ENCODE measurements at places on chromosomes 7 and 10.

DNA sequence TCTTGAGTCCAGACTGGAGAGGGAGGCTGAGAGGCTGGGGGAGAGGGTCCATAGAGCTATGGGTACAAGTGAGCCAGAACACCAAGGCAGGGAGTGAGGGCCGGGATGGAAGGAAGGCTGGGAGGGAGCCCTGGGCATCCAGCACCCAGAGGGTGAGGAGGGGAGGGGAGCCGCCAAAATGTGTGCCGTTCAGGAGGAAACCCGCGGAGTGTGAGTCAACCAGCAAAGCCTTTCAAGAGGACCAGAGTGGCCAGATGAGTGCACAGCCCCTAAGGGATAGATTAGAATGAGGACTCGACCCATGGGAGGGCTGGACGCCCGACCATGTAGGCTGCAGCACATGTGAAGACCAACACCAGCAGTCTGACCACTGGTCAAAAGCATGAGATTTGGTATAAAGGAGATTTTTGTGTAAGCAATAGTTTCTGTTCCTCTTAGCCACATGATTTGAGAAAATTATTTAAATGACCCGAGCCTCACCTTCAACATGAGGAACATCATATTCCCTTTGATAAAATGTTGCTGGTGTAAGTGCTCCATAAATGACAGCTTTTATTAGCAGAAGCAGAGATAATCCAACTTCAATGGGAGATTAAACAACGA, 179.7 kb upstream of the GRB10 start:
- DNase-seq, result no peak

DNA sequence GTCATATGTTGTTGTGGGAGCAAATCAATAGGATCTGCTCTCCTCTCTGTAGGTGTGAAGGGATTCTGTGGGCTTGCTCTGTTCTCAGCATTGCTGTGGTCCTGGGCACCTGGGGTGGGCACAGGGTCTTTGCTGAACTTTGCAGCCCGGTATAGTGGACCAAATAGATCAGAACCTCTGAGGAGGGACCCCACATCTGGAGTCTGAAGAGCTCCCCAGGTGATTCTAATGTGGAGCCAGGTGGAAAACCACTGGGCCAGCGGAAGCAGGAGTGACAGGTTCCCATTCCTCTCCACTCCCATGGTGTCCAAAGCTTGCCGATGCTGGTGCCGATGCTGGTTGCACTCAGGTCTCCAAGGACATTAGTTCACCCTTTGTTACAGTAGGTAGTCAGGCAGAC, 257.2 kb downstream of the GLRX3 start:
- no peak for DNase-seq

GRCh38 chr7:1672851-1673486, 2.9 kb downstream of the ELFN1 start:
- DNase-seq, result no peak

- DNase-seq, result no peak
Observed at GRCh38 chr7:47720141-47720906, 138.4 kb upstream of the TNS3 start.

DNA sequence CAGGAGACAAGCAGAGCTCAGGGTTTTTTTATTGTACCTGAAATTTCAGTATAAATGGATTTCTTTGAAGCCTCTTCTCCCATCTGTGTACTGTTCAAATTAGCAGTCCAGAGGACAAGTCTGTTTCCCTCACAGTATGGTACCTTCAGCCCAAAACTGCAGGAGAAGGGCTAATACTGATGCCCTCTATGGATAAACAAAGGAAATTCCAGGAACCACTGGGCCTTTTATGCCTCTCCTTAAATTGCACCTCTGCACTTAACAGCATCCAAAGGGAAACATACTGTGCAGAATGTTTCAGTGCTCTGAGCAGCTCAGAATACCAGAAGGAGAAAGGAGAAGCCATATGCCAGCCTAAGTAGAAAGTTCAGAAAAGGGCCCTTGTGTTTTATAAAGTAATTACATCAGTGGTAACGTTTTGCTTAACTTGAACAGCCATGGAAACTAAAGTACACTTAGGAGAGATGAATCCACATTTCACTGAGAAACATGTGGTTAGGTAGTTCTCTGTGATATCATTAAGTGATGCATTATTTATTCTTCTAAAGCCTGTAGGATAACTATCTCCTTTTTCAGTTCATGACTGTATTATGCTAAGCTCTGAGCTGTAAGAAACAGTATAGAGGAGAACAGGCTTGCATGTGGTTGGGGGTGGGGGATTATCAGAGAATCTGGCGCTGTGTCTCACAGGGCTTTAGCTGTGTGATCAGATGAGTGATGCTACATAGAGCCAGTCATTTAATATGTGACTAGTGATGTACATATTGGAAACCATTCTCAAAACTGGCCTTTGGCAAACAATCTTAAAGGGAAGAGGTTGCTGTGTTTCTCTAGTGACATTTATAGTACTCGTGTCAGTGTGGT, 111.3 kb downstream of the POU6F2 start:
- no peak for DNase-seq

DNA sequence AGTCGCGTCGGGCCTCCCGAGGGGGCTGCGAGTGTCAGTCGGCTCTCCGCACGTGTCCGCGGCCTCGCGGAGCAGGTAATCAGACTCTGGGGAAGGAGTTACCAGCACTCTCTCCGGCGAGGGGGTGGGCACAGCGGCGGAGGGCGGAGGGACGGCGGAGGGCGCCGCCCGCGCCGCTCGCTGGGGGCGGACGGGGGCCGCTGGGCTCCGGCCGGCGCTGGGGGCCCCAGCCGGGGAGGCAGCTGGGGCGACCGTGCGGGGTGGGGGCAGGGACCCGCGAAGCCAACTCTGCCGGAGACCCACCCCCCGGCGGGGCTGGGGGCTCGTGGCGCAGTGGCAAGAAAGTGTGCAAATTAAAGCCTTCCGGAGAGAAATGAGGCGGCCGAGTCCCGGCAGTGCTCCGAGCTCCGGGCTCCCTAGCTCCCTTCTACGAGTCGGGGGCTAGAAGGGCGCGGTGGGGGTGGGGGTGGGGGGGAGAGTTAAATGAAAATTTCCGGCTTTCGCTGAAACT, at the start of gene CDK6:
Gene CDK6 (minus strand): TSS at position 85 of the 511 bp plus-strand sequence. CDS start 3,250 bp downstream, outside the sequence.
- DNase-seq, result no peak

GRCh38 chr10:127976286-127976685, 69.4 kb downstream of the PTPRE start:
- no peak for DNase-seq

DNA sequence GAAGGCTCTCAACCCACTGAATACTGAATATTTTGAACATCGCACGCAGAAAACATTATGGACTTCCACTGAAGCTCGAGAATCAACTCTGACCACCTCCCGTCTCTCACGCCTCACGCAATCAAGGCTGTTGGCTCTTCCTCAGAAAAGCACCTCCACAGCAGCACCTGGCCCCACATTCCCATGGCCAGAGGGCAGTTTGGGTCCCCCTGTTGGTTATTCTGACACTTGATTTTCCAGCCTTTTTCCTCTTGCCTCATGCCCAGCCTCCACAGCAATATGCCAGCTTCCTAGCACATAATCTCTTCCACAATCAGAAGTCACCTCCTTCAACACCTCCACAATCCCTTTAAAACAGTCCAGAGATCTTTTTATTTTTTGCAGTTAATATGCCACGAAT, 55.9 kb downstream of the SVOPL start:
- DNase-seq, result no peak

- no peak for DNase-seq
Observed at GRCh38 chr7:68729371-68729770, 868.9 kb upstream of the AUTS2 start.

DNA sequence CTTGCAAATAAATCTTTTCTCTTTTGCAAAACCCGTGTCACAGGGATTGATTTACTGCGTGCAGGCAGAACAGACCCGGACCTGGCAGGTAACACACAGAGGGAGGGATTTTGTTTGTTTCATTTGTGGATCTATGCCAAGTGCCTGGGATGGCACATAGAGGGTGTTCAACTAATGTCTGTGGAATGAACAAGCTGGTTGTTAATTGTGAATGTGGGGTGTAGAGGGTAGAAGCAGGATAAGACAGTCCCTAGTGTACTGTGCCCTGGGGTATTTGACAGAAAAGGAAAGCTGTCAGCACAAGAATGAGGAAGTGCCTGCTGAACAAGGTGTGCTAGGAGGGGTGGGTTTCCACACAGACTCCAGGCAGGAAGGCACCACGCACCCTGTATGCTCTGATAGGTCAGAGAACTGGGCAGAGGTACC, 331.8 kb downstream of the CALN1 start:
- DNase-seq, result no peak

DNA sequence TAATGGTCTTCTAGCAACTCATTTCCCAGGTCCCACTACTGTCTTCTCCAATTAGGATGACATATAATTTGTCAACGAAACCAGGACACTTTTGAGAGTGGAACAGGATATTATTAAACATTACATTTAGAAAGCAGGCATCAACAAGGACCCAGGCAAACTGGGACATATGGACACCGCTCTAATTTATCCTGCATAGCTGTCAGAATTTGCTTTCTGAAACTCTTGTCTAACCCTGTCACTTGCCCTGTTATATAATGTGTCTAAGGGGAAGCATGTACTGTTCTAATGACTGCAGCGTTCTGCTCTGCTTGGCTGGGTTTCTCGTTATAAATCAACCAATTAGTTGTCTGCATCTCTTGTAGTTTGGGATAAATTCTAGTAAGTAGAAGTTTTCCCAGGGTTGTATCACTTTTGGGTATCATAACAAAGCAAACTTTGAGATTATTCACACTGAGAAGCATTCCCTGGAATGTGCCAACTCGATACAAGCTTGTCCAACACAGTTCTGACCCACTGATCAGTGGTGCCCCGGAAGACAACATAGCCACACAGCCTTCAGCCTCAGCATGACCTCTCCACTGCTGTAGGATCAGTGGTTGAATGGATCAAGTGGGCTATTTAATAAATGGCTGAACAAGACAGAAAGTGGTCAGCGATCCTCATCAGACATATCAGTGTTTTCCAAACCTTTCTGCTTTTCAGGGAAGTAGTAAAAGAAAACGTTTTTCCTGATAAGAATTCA, 228.1 kb downstream of the KIF20B start:
- no peak for DNase-seq

- no peak for DNase-seq
Observed at GRCh38 chr7:66304536-66304935, 99.4 kb downstream of the TPST1 start.

DNA sequence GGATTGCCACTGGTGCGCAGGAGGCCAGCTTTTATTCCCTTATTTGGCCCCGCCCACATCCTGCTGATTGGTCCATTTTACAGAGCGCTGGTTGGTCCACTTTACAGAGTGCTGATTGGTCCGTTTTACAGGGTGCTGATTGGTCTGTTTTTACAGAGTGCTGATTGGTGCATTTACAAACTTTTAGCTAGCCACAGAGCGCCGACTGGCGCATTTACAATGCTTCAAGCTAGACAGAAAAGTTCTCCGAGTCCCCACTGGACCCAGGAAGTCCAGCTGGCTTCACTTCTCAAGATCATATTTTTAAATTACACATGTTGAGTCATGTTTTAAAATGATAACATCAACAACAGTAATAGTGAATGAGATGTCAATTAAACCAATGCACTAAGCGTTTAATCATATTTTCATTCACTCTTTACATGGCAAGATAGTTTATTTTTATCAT, 128.3 kb downstream of the CUBN start:
- DNase-seq, result no peak

- DNase-seq, result no peak
Observed at GRCh38 chr10:22420787-22421517, 75.7 kb downstream of the SPAG6 start.

GRCh38 chr7:123811056-123811455, 33.9 kb upstream of the HYAL4 start:
- no peak for DNase-seq

- DNase-seq, result no peak
Observed at GRCh38 chr10:130339091-130339490, 202.9 kb downstream of the GLRX3 start.

- DNase-seq, result no peak
Observed at GRCh38 chr7:93161181-93161762, 13.1 kb upstream of the SAMD9L start.

- DNase-seq, result no peak
Observed at GRCh38 chr7:50342616-50343114, 38.1 kb downstream of the IKZF1 start.

DNA sequence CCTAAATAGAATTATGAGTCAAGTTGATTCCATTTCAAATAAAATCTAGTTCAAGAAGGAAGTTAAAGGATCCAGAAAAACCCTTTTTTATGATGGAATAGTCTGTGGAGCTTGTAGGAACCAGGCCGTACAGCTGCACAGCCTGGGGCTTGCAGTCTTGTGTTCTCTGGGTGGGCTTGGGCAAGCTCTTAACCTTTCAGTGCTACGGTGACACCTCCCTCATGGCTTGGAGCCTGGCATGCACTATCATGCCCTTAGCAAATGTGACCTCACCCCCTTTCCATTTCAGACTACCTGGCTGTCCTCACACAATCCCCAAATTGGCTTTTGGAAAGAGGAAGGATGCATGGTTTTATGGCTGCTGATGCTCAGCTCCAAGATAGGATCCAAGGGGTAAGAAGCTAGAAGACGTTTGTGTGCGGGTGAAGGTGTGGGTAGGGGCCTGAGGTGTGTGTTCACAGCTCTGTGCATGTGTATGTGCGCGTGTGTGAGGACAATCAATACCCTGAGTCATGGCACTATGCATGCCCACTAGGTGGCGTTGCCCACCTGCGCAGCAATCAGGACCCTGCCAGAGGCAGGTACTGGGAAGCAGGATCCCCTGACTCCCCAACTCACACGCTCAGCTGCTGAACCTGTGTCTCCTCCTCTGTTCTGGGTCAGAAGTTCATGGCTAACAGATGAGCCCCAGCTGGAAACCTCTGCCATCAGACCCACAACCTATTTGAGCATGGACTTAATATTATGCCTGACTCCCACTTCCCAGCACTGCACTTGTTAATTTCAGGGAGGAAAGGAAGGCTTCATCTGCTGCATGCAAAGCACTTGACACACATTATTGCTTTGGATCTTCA, 113.4 kb downstream of the PTPN20 start:
- no peak for DNase-seq

DNA sequence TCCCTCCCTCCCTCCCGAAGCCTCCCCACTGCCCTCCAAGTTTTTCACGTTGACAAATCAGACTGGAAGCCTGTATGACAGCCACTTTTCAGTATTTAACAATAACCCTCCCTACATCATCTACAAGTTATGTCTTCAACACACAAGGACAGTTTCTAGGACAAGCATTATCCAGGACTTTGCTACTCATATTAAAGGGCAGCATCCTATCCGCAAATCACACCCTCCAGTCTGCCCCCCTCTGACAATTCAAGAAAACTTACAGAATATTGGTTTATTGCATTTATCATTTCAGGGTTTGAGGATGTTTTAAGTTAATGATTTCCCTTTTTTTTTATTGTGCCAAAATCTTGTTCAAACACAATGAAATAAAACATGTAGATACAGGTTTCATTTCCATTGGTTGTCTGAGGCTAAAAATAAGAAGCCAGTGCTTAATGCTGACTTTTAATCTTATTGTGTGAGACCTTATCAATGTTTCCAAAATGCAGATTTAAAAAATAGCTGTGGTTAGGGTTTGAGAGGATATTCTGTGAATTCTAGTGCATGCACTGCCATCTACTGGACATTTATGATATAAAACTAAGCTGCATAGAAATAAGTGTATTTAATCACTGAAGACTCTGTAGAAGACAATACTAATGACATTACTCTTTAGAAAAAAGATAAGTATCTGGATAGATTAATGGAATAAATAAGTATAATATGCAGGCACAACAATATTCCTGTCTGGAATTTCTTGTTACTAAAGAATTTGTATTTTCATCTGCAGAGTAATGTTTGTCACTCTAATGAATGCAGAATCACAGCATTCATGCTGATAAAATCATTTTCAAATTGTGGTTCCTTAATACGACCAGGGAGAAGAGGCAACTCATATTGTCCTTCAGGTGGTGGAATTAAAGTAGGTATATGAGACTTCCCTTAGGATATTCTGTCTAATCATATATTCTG, 64.1 kb downstream of the CAV1 start:
- DNase-seq, result peak; percentile 52

- DNase-seq, result no peak
Observed at GRCh38 chr7:55110993-55111361, 92.2 kb downstream of the EGFR start.
